Activated CD4-positive, alpha-beta T cell treated with anti-CD3 and anti-CD28 coated beads for 24 hours (primary cell): ENCODE measurements at places on chromosomes 12 and 14.

DNA sequence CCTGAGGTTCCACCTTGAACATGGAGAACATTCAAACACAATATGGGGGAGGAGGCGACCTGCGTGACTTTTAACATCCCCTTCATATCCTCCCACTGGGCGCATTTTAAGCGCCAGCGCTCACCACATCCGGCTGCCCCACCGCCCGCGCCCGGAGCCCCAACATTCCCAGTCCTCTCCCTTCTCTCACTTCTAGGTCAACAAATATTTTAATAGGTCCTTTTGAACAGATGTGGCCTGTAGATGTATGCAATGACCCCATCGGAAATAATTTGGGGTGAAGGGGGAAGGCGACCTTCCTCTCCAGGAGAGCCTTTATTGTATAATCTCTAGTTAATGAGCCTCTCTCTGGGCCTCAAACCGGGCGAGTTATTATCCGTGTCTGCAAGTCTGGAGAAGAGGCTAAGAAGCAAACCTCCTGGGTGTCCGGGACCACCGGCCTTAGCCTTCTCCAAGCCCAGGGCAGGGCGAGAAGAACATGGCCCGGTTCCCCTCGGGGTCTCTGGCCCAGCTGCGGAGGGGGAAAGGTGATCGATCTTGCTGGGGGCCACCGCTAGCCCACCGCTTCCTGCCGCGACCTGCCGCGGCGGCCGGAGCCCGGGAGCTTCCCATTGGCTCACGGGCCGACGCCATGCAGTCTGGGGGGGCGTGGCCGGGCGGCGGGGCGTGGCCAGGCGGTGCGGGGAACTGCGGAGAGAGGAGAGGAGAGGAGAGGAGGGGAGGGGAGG is 83.2 kb upstream of the HMGA2 start:
- peak; percentile 58 for DNase-seq

DNA sequence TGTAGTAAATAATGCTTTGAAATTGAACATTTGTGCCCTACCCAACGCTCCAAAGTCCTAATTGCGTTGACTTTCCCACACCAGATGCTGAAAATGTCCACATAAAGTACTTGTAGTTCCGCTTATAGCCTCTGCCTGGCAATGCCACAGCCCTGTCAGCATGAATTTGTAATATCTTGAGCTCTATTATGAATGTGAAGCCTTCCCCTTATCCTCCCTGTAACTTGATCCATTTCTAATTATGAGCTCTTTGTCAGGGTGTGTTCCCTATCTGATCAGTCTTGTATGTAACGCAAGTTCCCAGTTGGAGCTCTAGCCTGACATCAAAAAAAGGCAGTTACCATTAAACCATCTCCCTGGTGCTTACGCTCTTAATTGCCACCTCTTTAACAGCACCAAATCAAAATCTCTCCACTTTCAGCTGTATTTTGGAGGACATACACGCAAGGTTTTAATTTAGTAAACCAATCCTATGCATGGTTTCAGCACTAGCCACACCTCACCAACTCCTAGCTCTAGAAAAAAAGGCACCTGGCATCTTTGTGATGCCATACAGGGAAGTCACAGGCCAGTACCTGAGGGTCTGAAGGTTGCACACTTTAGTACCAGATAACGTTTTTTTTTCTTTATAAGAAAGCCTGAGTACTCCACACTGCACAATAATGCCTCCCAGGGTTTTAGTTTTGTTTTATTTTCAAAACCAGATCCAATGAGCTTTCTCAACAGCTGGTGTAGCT is 69.3 kb downstream of the EEA1 start:
- DNase-seq: no peak

DNA sequence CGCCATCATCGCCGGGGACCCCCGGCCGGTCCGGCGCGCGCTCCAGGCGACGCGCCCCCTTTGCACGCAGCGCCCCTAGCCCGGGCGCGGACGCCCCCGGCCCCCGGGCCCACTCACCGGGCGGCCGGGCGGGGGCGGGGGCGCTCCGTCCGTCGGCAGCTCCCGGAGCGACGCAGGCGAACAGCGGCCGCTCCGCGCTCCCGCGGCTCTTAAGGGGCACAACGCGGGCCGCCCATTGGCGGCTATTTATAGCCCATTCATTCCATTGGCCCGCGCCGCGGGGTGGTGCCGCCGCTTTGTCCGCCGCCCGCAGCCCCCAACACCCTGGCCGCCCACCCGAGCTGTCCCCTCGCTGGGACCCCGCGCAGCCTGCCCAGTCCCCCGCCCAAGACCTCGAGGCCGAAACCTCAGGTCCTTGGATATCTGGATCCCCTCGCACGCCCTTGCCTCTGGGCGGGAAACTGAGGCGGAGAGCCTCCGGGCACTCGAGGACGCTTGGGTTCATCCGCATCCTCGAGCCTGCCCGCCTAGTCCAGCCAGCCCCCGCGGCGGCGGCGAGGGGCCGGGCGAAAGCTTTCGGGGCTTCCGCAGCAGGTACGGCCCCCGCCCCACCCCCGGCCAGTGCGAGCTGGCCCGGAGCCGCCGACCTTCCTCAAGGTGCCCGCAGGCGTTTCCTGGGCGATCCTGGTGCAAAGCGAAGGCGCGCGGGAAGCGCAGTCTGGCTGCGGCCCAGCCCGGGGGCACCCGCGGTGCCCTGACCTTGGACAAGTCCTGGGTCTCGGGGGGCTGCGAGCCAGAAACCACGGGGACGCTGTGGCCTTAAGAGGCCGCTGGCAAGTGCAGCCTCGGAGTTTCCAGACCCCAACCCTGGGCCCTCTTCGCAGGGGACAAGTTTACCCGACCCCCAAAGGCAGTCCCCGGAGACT is at the start of gene CKB:
Gene CKB (minus strand): TSS at position 182 of the 926 bp plus-strand sequence. CDS start 337 bp downstream, outside the sequence.
- no peak for DNase-seq

GRCh38 chr14:54566410-54567223 is at the start of gene SAMD4A:
TSS of gene SAMD4A (plus strand) at chr14:54567128. CDS start at chr14:54567917, 789 bp downstream.
- peak; percentile 35 for DNase-seq

DNA sequence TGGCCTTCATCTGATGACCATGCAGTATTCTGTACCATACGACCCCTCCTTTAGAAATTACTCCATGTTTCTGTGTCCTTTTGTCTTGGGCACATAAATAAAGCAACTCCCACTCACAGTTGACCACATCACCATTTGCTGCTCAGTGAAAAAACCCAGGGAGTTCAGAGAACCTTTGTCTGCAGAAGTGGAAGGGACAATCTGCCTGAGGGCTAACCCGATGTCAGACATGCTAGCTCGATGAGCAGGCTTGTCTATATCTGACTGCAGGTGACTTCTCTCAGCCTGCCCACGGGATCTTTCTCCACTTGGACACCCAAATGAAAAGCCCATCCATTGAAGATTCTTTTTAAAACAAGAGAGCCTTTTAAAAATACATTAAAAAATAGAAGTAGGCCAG is 45.7 kb upstream of the GRIP1 start:
- DNase-seq: no peak

GRCh38 chr12:63922474-63922873 is 78.0 kb downstream of the SRGAP1 start:
- no peak for DNase-seq

DNA sequence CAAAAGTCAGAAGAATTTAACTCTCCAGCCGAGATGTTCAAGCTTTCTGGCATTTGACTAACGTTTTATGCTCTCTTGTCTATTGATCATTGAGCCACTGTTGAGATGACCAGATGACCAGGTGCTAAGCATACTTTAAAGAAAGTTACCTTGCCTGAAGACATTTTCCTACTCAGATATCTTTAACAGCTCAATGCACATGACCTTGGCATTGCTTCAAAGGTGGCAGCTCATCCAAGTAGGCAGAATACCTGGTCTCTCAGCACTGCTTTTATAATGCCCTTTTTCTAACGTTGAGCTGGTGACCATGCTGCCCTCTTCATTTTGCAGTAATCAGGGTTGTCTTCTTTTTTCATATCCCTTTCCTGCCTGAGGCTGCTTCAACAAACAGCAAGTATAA is 358.1 kb downstream of the RAD51B start:
- no peak for DNase-seq

GRCh38 chr12:49375406-49375805 is 8.1 kb downstream of the SPATS2 start:
- DNase-seq: no peak

GRCh38 chr12:81610955-81611889 is 147.9 kb downstream of the PPFIA2 start:
- DNase-seq: no peak

GRCh38 chr12:19739195-19739776 is 300.0 kb downstream of the AEBP2 start:
- peak; percentile 8 for DNase-seq

DNA sequence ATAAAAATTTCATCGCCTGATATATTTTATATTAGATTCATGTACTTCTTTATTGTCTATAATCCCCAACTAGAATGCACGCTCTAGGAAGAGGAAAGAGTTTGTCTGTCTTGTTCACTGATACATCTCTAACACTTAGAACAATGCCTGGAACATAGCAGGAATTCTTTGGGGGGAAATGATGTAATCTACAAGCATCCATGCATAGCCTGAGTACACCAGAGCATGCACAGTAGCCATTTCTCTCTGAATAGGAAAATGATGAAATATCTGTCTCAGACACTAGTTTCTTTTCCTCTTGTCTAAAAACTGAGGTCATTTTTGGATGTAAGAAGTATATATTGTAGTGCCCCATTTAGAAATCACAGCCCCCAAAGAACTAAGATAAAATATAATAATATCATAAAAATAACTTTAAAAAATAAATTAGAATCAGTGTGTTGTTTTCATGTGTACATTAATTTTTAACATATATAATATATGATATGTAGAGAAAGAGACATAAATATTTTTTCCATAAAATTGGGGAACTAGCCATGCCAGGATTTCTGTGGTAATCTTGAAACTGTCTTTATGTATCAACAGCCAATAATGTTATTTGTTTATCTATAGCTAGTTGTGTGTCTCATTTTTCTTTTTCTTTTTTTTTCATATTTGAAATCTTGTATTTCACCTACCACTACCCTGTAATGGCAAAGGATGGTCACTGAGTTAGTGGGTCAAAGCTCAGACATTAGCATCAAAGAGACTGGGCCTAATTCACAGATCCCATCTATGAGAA is 155.6 kb upstream of the TMCC3 start:
- DNase-seq: no peak

DNA sequence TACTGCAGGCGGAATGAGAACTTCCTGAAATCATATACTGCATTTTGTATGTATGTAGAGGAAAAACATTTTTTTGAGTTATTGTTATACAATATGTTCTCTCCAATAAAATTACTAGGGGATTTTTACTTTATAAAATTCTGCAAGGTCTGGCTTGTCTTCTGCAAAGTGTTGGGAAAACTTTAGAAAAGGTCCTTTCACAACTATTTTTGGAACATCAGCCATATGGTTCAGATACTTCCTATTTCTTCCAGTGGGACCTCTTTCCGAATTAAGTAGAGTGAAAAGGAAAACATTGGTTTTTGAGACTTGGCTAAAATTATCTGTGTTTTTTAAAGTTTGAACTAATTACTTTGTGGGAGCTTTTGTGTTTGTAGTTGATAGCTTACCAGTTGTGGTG is 52.7 kb downstream of the DAAM1 start:
- no peak for DNase-seq

DNA sequence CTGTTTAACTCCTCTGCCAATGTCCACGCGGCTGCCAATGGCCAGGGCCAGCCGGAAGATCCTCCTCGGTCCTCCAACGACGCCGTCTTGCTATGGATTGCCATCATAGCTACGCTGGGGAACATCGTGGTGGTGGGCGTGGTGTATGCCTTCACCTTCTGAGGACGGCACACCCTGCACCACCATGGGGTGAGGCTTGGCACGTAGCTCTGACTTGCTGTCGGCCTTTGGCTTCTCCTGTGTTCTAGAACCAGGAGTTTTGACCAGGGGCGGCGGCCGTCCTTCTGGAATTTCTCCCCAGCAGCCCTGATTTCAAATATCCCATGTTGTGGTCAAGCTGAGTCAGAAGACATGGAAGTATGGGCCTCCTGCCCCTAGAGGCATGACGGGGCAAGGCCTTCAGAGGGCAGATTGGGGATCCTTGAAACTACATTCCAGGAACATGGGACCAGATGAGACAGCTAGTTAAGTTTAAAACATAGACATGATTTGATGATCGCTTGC is 47.5 kb downstream of the C14orf132 start:
- DNase-seq: no peak

GRCh38 chr12:122349078-122349477 is 73.4 kb downstream of the CLIP1 start:
- no peak for DNase-seq

GRCh38 chr12:113889891-113890581 is 76.1 kb downstream of the RBM19 start:
- no peak for DNase-seq

GRCh38 chr12:118136559-118137003 is 657 bp downstream of the PEBP1 start:
- DNase-seq: no peak

DNA sequence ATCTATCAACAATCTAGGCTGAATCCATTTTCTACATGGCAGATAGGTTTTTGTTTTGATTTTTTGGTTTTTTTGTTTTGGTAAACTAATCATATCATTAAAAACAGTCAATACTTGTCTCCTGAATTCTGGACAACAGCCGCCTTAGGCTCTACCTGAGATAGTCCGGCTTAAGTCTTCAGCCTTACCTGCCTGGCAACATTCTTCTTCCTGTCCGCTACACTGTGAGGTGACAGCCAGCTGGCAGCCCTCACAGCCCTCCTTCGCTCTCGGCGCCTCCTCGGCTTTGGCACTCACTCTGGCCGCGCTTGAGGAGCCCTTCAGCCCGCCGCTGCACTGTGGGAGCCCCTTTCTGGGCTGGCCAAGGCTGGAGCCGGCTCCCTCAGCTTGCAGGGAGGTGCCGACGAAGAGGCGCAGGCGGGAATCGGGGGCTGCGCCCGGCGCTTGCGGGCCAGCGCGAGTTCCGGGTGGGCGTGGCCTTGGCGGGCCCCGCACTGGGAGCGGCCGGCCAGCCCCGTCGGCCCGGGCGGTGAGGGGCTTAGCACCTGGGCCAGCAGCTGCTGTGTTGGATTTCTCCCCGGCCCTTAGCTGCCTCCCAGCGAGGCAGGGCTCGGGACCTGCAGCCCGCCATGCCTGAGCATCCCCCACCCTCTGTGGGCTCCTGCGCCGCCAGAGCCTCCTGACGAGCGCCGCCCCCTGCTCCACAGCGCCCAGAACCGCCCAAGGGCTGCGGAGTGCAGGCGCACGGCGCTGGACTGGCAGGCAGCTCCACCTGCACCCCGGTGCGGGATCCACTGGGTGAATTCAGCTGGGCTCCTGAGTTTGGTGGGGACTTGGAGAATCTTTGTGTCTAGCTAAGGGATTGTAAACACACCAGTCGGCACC is 49.0 kb downstream of the MDGA2 start:
- no peak for DNase-seq

DNA sequence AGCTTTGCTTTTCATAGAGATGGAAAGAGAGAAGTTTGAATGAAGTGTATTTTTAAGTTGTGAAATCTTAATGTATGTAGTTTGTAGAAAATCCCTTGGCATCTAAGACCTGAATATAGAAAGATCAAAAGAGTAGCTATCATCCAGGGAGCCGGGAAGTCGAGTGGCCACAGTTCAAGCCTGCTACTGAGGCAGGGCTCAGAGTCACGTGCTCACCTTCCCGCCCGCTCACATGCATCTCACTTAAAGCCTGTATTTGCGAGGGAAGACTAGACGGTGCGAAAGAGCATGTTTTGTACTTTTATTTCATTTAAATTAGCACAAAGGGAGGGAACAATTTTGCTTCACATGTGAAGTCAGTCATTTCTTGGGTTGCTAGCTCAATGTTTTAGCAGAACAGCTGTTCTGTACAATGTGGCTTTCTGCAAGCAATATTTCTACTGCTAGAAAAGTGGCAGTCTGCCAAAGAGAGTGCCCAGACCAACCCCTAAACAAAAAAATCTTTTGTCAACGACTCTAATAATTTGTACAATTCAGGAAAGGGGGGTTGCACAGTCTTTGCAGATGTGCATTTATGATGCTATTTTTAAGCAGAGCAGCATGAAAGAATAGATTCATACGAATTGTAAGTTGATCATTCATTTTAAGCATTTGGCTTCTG is 290.7 kb downstream of the NPAS3 start:
- no peak for DNase-seq

GRCh38 chr12:124646385-124647230 is 79.2 kb upstream of the NCOR2 start:
- peak; percentile 29 for DNase-seq
